ENCODE measurements at places on chromosomes 3 and 15.

DNA sequence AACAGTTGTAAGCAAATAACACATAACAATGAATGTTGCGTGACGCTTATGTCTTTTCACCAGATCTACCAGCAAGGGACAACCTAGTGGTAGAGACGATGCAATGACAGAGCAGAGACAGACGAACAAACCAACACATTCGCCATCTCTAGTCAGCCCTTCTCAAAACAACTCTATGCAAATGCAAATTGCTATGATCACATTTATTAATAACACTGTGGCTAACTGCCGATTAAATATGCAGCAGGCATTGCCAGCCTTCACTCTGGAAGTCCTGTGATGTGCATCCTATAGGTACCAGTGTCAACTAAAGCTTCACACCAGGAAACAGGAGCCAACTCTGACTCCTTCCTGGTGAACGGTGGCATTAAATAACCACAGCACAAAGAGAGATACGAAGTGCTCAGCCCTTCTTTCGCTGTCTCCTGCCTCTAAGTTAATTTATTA lies 94.2 kb downstream of the FOXP1 start:
- no peak for DNase-seq

- no peak for DNase-seq
Observed at GRCh38 chr3:141996437-141996836, 120.0 kb downstream of the ATP1B3 start.

DNA sequence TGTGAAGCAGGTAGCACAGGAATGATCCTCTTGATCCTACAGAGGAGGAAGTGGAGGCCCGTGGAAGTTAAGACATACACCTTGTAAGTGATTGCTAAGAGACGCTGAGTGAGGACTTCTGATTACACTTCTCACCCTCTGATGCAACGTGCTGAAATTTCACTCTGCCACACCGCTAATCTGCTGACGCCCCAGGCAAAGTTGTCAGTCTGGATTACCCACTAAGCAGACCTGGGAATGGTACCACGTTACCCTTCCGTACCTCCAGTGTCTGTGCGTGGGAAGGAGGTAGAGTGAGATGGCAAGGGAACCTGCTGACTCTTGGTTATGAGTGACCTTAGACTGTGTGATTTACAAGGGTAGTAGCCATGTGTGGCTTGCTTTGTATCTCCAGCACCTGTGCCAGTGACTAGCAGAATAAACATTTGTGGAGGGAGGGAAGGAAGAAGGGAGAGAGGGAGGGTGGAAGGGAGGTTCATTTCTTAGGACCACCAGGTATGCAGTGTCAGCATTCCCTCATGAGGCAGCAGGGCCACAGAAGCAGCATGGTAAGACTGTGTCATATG lies 115.0 kb downstream of the ALDH1A2 start:
- DNase-seq: no peak

DNA sequence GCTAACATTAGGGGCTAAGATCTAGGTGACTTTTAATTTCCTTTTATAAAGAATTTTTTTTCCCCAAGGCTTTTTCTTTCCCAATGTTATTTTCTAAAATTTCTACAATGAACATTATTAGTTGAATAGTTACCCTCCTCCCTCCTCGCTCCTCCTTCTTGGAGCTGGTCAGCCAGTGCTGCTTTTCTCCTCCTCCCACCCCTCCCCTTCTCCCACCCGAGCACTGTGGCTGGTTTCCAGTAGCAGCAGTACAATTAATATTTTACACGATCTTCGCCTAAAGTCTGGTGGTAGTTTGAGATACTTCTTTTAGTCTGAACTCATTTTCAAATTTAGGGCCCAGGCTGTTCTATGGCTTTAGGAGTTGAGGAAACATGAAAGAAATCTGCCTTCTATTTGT lies 41.6 kb downstream of the EEFSEC start:
- DNase-seq: no peak

GRCh38 chr15:65887565-65887964 lies 18.3 kb downstream of the RAB11A start:
- no peak for DNase-seq

DNA sequence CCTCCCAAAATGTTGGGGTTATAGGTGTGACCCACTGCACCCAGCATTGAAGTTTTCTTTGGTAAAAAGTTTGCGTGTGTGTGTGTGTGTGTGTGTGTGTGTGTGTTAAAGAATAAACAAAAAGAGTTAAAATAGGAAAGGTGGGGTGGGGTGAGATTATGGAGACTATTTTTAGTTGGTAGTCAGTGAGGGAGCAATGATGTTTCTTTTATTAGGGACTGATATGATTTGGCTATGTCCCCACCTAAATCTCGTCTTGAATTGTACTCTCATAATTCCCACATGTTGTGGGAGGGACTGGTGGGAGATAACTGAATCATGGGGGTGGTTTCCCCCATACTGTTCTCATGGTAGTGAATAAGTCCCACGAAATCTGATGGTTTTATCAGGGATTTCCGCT lies 92.2 kb downstream of the CGNL1 start:
- DNase-seq: no peak

GRCh38 chr3:184387174-184387714 lies 7.4 kb downstream of the CHRD start:
- DNase-seq: no peak

DNA sequence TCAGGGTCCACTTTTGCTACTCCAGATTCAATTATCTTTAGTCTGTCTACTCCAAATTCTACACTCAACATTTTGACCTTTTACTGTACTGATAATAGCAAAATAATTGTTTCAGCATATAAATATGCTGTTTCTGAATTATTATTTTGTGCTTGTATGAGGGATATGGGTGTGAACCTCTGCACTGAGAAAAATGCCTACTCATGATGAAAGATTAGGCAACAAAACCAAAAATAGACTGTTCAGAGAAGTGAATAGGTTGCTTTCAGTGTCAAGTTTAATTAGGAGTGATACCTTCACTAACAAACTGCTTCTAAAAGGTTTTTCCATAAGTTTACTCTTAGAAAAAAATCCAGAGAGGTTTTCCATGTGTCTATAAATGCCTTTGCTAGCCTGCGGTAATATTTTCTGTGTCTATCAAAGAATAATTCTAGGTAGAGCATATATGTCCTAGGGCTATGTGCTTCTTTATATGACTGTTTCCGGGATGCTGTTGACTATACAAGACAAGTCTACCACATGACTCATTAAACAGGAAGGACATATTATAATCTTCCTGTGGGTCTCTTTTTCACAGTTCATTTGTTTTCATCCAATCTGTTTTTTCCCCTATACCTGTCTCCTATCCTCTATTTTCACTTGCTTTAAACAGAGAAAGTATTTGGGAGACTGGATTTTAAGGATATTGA lies 218.5 kb upstream of the TTC14 start:
- no peak for DNase-seq

- DNase-seq: no peak
Observed at GRCh38 chr3:171286580-171287249, 173.5 kb downstream of the TNIK start.

DNA sequence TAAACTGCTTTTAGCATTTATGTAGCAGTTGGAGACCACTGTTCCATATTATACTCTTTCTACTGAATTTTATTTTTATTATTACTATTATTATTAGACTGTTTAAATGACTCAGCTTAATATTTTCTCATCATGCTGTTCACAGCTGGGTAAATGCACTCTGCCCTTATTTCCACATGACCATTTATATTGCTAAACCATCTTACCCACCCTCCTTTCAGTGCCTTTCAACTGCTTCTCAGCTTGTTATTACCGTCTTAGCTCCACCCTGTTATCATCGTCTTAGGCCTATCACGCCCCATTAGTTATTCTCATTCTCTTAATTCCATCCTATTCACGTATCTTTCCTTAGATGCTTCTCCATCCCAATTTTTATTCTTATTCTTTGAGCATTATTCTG lies 212.6 kb downstream of the GAP43 start:
- no peak for DNase-seq
